ENCODE measurements at places on chromosomes 6 and 20.

GRCh38 chr6:131923356-131923755, 27.8 kb downstream of the CCN2 start:
- no peak for DNase-seq

GRCh38 chr20:4999788-5000187, 1.5 kb downstream of the SLC23A2 start:
- DNase-seq: no peak

GRCh38 chr6:15977050-15977449, 151.8 kb upstream of the MYLIP start:
- no peak for DNase-seq

GRCh38 chr20:23331450-23332350, 18.9 kb upstream of the NXT1 start:
- DNase-seq: peak; percentile 15

- no peak for DNase-seq
Measured at GRCh38 chr6:15602154-15602553, 60.7 kb downstream of the DTNBP1 start.

DNA sequence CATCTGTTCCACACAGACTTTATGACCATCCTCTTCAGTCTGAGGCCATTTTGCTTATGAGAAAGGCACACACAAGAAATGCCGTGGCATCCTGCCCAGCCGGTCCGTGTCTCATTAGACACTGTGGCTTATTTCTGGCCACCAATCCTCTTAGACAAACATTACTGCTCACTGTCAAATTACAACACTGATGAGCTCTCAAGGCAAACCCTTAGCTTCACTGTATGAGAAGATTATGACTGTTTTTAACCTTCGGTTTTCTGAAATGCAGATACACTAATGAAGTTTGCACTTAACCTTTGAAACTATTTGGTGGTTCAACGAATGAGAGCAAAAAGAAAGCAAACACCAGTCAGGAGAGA, 50.5 kb upstream of the DST start:
- DNase-seq: no peak

DNA sequence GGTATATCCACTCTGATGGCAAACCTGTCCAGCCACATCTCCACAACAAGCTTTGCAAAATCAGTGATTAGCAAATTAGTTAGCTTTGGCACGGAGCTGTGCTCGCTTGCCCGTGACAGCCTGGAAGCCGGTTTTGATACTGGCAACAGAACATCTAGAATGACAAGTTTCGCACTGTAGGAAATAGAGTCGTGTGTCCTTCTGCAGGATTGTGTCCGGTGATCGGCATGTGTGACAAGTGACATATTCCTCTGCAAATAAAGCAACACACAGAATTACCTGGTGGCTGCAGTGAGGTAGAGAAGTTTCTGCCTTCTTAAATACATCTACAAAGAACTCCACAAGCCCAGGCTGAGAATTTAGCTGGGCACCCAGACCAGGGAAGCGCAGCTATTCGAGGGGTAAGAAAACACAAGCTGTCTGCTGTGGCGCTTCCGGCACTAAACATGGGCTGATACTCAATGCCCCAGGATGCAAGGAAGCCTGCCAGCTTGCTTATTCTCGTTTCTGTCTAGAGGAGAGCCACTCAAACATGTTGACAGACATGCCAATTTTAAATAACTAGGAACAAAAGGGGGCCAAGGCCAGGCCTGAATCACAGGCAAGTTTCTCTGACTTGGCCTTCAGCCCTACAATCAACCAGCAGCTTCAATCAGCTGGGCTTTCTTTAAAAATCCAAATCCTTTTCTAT, 22.2 kb downstream of the EIF2S2 start:
- DNase-seq: no peak

DNA sequence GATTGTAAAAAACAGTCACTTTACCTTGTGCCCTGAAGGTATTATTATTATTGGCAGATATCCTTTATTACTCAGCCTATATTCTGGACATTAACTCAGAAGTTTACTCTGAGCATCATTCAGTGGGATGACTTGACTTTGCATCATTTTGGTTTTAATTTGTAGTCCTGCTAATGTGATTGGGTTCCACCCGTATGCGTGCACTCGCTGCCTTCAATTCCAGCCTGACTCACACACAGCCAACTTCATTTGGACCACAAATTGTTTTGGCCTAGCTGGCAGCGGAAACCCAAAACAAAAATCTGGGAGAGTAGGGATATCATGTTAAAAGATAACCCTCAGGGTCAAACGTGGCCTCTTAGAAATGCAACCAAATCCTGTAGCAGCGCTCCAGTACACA, 704.4 kb upstream of the SLC35B3 start:
- no peak for DNase-seq
